ENCODE measurements at places on chromosomes 3 and 15.

DNA sequence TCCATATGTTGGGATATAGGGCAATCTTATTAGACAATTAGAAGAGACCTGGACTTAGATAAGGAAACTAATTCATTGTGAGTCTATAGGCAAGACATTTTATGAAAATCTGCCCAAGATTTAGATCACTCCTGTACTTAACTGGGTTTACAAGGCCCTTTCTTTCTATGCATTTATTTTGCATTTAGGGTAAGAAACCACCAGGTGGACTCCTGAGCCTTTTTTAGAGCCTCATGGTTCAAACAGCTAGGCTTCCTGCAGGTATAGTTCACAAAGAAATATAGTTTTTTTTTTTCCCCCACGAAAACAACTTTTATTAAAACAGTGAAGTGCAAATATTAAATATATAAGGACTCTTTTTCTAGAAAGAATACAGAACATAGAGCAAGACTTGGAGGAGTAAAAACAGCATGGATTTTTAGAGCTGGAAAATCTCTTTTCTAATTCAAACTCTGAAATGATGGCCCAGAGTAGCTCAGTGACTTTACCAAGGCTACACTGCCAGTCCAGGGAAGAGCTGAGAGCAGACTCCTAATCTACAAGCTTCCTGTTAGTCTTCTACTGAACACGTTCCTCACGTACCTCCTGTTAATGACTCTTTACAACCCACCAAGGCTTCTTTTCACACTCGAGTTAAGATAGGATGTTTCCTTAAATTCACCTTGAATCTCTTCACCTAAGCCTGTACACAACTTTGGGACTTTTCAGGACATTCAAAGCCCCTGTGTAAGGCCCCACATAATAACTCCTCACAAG is 400.9 kb upstream of the ATP11B start:
- no peak for DNase-seq

- DNase-seq = no peak
Observed at GRCh38 chr15:27619204-27619603, 479.9 kb downstream of the OCA2 start.

DNA sequence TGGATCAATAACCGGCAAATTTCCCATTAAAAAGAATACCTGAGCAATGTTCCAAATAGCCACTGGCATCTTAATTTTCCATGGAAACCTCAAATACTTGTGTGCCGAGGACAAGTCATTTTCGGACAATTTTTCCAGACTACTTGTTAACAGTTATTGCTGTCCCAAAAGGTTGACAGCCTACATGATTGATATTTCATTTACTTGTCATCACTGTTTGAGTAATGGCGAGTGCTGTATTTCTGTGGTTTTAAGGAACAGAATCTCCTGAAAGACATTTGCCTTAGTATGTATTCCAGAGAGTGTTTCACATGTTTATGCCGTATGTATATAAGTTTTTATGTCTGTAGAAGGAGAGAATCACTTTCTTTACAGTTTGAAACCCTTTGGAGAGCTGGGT is 36.7 kb downstream of the MAP2K5 start:
- DNase-seq = no peak

GRCh38 chr3:115930922-115931321 is 307.6 kb downstream of the GAP43 start:
- DNase-seq = no peak

- no peak for DNase-seq
Observed at GRCh38 chr3:169552533-169552932, 111.0 kb downstream of the MECOM start.

DNA sequence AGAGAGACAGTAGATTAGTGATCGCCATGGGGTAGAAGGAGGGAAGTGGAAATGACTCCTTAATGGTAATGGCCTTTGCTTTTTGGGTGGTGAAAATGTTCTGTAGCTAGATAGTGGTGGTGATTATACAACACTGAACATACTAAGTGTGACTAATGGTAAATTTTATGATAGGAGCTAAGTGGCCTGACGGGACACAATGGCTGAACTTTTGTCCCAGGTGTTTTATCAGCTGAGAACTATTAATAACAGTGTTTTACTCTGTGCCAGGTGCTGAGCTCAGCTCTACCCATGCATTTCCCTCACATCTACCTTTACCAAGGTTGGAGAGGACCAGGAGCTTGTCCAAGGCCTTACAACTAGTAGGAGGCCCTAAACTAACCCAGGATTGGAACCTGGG is 66.8 kb downstream of the TRIM71 start:
- DNase-seq = no peak

GRCh38 chr3:27174530-27174929 is 194.7 kb downstream of the NEK10 start:
- DNase-seq = no peak

- peak; percentile 88 for DNase-seq
Observed at GRCh38 chr15:88331291-88331690, 74.8 kb upstream of the NTRK3 start.

- no peak for DNase-seq
Observed at GRCh38 chr15:90201944-90202375, 830 bp downstream of the SEMA4B start.

DNA sequence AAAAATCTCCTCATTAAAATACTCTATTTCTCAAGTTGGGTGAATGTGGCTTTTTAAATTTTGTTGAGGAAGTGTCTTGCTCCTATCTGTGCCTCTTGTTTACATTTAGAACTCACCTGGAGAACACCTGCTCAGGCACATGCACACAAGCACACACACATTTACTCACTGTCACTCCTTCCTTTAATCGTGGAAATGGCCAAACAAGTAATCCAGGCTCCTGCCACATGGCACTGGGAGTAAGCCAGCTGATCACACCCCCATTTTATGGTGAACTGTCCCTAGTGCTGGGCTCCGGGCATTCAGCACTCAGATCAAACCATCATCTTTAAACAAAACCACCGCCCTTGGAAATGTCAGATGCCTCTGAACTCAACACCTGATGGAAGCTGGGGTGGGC is 204.7 kb upstream of the BHLHE40 start:
- no peak for DNase-seq

DNA sequence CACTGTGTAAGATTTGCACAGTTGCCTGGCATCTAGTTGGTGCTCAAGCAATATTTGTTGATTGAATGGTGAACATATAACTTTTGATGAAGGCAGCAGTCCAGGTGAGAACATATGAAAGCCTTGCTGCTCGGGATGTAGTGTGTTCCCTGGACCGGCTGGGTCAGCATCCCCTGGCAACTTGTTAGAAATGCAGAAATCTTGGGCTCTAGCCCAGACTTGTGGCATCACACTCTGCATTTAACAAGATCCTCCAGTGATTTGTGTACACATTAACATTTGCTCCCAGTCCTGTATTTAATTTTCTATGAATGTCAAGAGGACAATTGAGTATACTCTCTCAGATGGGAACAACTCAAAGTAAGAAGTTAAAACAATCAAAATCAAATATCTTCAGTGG is 69.0 kb upstream of the SAMMSON start:
- DNase-seq = no peak

DNA sequence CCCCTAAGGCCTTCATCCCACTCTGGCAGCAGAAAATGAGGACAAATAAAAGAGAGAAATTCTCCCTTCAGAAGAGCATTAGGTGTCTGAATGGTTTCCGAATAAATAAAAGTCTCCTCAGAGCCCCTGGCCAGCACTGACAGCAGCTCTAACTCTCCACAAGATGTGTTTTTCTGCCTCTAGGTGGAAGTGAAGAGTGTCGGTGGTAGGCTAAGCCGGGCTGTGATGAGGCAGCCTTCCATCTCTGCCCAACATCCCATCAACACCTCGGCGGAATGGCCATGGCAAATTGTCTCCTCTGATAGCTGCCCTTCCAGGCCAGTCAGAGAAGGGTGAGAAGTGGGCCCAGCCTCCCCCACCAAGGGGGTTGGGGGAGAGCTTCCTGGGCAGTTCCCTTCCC is 6.3 kb upstream of the CACNA2D2 start:
- DNase-seq = no peak

Data from activated CD8-positive, alpha-beta memory T cell treated with anti-CD3 and anti-CD28 coated beads, Interleukin-2, amount 50 U/mL, for 48 hours (primary cell).